ENCODE measurements at places on chromosomes 7 and 10.

- no peak for DNase-seq
Observed at GRCh38 chr7:151542606-151543130, 23.0 kb upstream of the RHEB start.

DNA sequence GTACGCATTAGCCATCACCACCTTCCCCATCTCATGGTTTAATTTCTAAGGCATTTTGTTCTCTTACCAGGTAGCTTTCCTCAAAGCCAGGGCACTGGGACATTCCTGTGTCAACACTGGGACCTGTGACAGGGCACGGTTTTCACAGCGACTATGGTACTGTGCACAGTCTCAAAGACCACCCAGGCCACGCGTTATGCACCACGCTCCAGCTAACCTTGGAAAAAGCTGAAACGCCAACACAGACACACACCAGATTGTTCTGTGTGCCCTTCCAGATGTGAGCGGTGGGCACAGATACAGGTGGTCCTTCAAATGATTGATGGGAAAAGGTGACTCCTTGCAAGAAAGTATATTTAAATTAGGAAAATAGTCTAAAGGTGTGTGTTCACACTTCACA lies 337.3 kb downstream of the WDR37 start:
- DNase-seq: no peak

- DNase-seq: no peak
Observed at GRCh38 chr7:13179011-13179582, 491.7 kb downstream of the ARL4A start.

DNA sequence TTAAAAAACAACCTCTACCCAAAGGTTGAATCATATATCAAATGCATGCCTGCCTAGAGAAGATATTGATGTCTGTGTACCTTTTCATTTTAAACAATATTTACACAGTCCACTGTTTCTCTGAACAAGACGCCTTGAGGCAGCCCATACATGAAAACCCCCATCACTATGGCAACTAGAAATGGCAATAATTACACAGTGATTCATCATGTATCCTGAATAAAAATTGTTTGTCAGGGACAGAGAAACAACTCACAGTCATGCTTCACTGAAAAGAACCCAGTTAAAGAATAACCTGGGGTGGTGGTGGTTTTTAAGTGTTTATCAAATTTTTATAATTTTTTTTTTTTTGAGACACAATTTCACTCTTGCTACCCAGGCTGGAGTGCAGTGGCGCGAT lies 19.7 kb downstream of the DNAJC12 start:
- no peak for DNase-seq
